ENCODE measurements at places on chromosomes 5 and 9.

DNA sequence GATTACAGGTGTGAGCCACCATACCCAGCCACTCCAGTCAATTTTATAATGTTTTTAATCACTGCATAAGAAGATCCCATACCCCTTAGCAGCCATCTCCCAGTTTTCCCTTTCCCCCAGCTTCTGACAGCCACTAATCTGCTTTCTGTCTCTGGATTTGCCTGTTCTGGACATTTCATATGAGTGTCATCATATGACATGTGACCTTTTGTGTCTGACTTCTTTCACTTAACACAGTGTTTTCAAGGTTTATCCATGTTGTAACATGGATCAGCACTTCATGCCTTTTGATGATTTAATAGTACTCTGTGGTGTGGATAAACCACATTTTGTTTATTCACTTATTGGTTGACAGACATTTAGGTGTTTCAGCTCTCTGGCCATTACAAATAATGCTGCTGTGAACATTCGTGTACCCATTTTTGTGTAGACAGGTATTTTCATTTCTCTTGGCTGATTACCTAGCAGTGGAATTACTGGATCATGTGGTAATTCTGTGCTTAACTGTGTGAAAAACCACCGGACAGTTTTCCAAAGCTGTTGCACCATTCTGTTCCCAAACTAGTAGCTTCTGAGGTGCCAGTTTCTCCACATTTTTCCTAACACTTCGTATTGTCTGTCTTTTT is 8.6 kb downstream of the SUSD3 start:
- DNase-seq = no peak

- DNase-seq = no peak
Observed at GRCh38 chr5:170161069-170161468, 55.4 kb downstream of the FOXI1 start.

- DNase-seq = no peak
Observed at GRCh38 chr9:33703430-33704102, 91.8 kb upstream of the PRSS3 start.

- DNase-seq = no peak
Observed at GRCh38 chr5:111749303-111750026, 7.5 kb downstream of the NREP start.

DNA sequence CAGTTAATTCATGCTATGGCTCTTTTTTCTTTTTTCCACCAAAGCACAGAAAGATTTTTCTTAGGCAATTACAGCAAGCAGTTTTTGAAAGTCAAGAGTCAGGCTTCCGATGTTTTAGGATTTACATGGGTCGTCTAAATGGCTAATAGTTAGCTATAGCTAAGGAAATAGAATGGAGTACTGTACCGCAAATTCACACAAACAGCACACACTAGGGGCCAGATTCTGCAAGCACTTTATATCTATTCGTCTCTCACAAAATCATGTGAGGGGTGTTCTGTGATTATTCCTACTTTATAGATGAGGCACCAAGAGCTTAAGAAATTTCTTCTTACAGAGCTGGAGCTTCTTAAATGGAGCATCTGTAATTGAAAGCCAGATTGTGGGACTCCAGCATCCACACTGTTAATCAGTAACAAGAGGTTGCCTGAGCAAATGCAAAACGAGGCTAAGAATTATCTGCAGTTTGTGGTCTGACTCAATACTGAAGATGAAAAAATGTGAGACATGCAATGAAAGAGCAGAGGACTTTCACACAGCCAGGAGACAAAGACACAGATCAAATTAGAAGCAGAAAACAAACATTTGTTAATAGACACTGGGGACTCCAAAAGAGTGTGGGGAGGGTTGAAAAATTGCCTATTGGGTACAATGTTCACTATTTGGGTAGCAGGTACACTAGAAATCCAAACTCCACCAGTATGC is 62.7 kb upstream of the CTXN3 start:
- DNase-seq = no peak

DNA sequence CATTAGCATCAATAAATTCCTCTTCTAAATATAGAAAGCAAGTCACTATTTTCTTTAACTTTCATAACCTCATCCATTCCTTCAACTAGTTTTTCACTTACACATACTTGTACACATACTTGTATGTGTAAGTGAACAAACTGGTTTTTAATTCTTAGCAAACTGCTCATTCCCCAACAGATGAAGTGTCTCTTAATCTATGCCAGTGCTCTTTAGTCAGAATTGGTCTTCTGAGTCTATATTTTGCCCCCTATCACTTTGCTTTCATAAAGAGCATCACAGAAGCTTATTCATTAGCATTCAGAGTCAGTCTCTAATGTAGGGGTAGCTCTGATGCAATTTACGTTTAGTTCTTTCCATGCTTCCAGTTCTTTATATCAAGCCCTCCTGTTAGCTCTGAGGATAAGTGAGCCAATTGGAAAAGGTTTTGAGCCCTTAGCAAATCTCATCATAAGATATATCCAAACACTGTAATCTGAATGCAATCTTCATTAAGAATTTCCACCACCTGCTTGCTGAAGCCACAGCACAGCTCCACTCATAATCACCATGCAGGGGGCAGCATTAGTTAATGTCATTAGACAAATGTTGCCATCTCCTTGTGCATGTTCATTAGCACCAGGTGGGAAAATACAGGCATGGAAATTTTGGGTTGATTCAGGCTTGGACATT is 178.5 kb upstream of the SLC24A2 start:
- DNase-seq = no peak

DNA sequence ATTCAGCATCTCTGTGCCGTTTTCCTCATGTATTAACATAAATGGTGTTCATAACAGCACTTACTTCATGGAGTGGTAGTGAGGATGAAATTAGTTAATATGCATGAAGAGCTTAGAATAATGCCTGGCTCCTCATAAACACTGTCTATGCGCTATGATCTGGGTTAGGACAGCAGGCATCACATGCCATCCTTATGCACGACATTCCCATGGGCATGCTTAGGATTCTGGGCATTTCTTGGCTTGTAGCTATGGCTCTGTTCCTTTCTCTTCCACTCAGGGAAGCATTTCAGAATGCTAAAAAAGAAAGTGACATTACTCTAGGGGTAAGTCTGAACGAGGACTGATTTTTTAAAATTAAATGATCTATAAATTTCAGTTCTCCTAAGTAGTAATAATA is 349.8 kb downstream of the ARHGEF28 start:
- DNase-seq = no peak

DNA sequence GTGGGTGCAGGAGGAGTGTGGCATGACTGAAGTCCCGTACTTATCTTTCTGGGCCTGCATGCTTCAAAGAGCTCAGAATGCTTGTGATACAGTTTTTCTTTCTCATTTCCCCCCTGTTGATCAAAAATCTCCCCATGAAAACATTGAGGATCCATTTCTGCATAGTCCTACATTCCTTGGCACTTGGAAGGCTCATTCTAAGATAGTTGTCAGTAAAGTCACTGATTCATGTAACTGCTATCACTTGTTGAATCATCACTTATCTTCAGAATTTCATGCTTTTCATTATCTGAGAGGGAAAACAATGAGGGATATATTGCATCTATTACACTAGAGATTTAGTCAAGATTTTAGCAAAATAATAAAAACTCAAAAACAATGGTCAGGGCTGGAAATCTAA is 1953.1 kb upstream of the CDH6 start:
- no peak for DNase-seq

GRCh38 chr5:7802855-7803254 is 48.1 kb downstream of the CFAP90 start:
- DNase-seq = no peak

DNA sequence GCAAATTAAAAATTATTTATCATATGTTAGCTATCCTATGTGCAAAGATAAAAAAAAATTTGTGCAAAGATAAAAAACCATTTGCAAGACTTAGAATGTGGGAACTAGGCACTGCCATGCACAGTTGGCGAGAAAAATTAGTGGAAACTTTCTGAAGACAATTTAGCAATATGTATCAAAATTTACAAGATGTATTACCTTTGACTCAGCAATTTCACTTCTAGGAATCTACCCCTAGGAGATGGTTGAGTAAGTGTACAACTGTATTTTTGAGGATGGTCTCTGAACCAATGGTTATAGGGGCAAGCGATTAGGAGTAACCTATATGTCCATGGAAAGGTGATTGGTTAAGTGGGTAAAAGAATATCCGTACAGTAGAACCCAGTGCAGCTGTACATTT is 88.9 kb downstream of the FGF1 start:
- no peak for DNase-seq

DNA sequence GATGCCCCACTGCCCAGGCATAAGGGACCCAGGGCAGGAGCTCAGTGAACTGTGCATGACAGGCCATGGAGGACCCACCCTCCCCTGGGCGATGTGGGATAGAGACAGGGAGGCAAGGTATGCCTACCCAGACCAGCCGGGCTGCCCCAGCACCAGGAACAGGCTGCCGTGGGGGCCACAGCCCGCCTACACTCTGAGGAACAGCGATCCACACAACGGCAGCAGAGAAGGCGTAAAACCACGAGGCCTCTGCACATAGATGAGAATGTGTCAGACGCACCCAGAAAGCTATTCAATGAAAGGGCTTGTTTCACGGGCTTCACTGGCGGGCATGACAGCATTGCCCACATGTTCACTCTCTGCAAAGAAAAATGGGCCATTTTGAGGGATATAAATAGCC is 49.5 kb downstream of the SEMA4D start:
- DNase-seq = no peak

- no peak for DNase-seq
Observed at GRCh38 chr5:63820577-63820976, 141.7 kb downstream of the HTR1A start.

- DNase-seq = no peak
Observed at GRCh38 chr5:72185496-72186329, 78.4 kb downstream of the MAP1B start.

GRCh38 chr9:21969951-21970799 is 24.0 kb downstream of the CDKN2A start:
- no peak for DNase-seq

DNA sequence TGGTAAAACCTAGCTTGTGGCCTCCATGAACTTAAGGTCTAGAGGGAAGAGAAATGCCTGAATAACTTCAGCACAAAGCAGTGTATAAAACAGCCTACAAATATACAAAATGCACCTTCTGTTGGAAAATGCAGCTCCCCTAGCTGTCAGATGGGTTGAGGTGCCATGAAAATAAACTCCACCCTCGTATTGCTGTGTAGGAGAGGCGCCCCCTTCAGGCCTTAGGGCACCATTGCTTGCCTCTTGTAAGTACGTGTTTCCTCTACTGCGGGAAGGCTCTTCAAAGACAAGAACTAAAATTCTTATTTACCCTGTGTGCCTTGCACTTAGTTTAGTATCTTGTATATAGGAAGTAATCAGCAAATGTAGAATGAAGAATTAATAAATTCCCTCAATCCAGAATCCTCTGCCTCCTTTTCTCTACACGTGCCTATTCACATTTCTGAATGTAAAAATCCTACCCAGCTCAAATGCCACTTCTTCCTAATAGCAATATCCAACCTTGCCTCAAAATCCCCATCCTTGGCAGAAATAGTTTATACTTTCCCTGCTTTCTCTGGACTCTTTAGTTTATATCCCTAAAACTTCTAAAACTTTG is 393.7 kb upstream of the PDE4D start:
- DNase-seq = no peak

GRCh38 chr9:122261469-122261881 is 3.2 kb downstream of the RBM18 start:
- no peak for DNase-seq

GRCh38 chr5:170223360-170223759 is 9.4 kb upstream of the C5orf58 start:
- no peak for DNase-seq

DNA sequence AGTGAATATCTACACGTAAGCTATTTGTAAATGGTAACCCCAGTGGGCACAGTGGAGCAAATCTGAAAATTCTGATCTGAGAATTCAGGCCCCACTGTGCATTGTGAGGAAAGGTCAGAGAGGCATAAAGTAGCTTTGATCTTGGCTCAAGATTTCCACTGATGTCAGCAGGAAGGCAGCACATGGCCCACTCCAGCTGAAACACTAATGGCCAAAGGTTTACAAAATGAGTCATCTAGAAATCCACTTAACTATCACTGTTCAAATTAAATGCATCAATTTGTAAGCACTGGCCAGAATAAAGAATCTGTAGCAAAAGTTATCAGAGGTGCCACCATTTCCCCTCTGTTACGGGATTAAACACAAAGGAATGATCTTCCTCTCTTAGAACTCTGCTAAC is 191.6 kb downstream of the C9orf152 start:
- no peak for DNase-seq

DNA sequence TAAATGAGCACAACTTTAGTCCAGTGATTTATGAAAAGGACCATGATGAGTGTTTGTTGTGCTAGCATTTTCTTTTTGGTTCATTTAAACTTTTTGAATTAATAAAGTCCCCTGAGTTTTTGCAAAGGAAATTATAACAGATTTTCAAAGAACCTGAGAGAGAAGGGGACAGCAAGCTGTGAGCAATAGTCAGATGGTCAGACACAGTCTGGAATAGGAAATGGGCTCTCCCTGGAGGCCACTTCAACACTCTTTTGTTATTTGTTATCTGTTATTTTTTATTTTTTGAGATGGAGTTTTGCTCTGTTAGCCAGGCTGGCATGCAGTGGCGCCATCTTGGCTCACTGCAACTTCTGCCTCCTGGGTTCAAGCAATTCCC is 171.1 kb downstream of the ARHGEF28 start:
- DNase-seq = no peak

GRCh38 chr9:65432051-65432450 is 147.0 kb upstream of the FOXD4L5 start:
- DNase-seq = no peak

DNA sequence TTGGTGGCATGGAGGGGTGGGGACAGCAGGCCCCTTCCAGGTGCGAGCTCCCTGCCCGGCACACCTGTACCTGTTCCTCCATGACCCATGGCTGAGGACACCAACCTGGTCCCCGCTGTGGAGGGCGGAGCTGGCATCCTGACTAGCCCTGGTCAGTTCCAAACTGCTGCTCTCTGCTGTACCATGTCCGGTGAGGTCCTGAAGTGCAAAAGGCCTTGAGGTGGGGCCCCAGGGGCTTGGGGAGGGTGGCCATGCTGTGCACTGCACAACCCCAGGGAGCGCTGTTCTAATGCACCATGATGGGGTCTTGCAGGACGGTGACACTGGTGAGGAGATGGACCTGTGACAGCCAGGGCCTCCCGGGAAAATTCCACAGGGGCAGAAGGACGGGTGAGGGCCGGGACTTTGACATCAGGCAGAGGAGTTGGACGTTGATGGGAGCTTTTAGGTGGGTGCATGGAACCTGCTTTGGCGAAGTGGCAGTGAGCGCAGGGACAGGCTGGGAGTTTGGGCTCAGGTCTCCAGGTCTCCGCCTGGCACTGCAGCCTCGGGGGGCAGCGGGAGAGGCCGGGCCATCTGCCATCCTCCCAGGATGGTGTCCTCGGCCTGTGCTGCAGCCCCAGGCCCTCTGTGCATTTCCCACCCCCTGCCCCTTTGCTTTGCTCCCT is 38.9 kb downstream of the COL5A1 start:
- DNase-seq = no peak

DNA sequence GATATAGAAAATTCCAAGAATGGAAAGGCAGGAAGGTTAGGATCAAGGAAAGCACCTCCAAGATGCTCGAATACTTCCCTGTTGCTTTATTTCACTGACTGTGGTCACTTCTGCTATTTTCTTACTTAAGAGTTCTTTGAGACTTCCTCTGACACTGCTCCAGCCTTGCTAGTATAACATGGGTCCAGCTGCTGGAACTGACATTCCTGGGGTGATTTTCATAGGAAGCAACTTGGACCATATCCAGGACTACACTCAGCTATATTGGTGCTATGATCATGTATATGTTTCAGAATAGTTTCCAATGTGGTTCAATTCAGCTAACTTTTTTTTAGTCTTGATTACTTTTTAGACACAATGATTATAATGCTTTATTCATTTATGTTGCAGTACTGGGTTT is 81.6 kb upstream of the CKMT2 start:
- DNase-seq = no peak

GRCh38 chr5:151258201-151258611 is 5.2 kb downstream of the GM2A start:
- no peak for DNase-seq
